ENCODE measurements at places on chromosomes 3 and 15.

- peak; percentile 53 for DNase-seq
- H3K4me1 ChIP-seq = no peaks in the 10 kb centered on the region
- no peak overlapping the region for H3K27ac ChIP-seq
Observed at GRCh38 chr3:14508966-14509795, 31.0 kb downstream of the GRIP2 start.

GRCh38 chr15:59528961-59529402, 82.6 kb upstream of the GCNT3 start:
- H3K4me1 ChIP-seq = peaks cover 21% of the 10 kb centered on the region
- no peak overlapping the region for H3K27ac ChIP-seq
- H3K36me3 ChIP-seq = no peaks in the 10 kb centered on the region
- DNase-seq = peak; percentile 56
- peaks cover 7% of the 10 kb centered on the region for H3K27me3 ChIP-seq

- H3K4me1 ChIP-seq = no peaks in the 10 kb centered on the region
- H3K36me3 ChIP-seq = no peaks in the 10 kb centered on the region
- H3K27me3 ChIP-seq = peaks cover 2% of the 10 kb centered on the region
- no peak overlapping the region for H3K27ac ChIP-seq
- no peak overlapping the region for H3K4me3 ChIP-seq
- no peak for DNase-seq
Observed at GRCh38 chr3:144491333-144491732, 519.7 kb downstream of the DIPK2A start.

DNA sequence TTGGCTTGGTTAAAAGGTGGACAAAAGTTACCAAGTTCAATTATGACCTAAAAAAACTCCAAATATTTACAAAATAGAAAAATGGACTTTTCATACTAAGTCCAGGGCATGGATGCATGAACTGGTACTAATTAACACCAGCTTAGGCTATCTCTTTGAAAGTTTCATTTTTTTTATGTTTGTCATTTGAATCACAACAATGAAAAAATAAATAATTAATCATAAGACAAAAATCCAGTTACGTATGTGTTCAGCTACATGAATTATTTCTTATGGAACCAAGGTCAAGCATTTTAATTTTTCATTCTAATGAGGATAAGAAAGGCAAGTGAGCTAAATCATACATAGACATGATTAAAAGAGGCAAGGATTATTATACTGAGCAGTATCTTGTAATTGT, 23.7 kb upstream of the STRIT1 start:
- no peaks in the 10 kb centered on the region for H3K36me3 ChIP-seq
- no peaks in the 10 kb centered on the region for H3K4me1 ChIP-seq
- DNase-seq = no peak

DNA sequence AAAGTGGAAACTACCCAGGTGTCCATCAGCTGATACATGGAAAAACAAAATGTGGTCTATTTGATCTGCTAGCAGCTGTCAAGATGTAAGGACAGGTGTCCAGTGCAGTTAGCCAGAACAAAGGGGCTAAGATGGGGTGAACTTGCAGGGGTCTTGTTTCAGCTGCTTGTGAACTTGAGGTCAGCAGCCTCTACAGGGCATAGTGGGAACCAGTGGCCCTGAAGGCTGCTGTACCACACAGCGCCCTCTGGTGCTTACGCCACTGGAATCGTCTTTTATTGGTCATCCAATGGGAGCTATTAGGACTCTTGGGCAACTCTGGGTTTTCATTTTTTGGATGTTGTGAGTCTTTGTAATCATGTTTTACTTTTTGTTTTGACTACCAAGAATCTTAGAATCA, 62.2 kb upstream of the CTSH start:
- peaks cover 18% of the 10 kb centered on the region for H3K4me1 ChIP-seq
- no peaks in the 10 kb centered on the region for H3K36me3 ChIP-seq
- peaks cover 4% of the 10 kb centered on the region for H3K27me3 ChIP-seq
- no peak overlapping the region for H3K27ac ChIP-seq
- no peak overlapping the region for H3K4me3 ChIP-seq
- DNase-seq = no peak

DNA sequence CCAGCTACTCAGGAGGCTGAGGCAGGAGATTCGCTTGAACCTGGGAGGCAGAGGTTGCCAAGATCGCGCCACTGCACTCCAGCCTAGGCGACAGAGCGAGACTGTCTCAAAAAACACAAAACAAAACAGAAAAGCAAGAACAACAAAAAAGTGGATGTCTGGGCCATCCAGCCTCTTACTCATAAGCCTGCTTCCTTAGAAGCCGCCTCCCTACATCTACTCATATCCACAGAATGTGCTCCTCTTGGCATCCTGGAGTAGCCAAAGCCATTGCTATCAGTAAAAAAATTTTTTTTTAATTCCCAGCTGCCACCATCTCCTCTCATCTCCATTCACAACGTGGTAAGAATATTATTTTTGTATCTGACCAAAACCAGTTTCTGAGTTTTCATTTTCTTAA, 10.8 kb downstream of the ZSCAN2 start:
- no peaks in the 10 kb centered on the region for H3K4me1 ChIP-seq
- H3K4me3 ChIP-seq = no peak overlapping the region
- no peak overlapping the region for H3K27ac ChIP-seq
- H3K27me3 ChIP-seq = no peaks in the 10 kb centered on the region
- H3K36me3 ChIP-seq = peaks cover 5% of the 10 kb centered on the region
- DNase-seq = no peak

DNA sequence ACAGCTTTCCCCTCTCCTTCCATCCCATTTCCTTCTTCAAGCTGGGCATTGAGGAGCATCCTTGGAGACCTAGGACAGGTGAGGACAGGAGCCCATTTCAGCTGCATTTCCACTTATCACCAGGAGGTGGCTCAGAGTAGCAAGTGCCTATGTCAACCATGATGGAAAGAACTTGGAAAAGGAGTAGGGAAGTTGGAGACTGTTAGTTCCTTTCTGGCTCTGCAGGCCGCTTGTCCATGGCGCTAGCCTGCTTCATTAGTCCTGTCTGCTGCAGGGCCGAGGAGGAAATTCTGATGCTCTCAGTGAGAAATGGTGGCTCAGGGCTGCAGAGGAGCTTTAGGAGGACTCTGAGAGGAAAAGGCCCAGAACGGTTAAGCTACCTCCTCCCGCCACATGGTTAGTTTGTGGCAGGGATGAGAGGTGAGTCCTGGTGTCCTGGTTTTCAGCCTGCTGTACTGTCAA, 7.0 kb upstream of the CD276 start:
- peaks cover 33% of the 10 kb centered on the region for H3K4me1 ChIP-seq
- H3K4me3 ChIP-seq = no peak overlapping the region

DNA sequence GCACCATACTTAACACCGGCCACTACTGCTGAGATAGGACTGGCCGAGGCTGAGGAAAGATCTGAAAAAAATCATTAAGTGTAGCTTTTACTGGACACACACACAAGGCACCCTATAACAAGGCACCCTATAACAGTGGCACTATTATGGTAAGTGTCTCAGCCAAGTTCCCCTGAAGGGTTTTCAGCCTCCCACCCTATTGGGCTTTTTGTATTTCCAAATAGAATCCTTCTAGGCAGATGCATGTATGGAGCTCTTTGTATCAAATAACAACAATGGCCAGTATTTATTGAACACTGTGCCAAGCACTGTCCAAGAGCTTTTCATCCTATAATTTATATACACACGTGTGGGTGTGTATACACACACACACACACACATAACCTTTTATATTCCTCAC, 6.7 kb upstream of the DNAJA4 start:
- no peak overlapping the region for H3K27ac ChIP-seq
- no peaks in the 10 kb centered on the region for H3K36me3 ChIP-seq
- H3K27me3 ChIP-seq = peaks cover 2% of the 10 kb centered on the region
- no peak for DNase-seq
- no peaks in the 10 kb centered on the region for H3K4me1 ChIP-seq

GRCh38 chr3:37994639-37994972, 4.0 kb downstream of the VILL start:
- DNase-seq = no peak
- H3K4me1 ChIP-seq = peaks cover 58% of the 10 kb centered on the region
- H3K27me3 ChIP-seq = peaks cover 4% of the 10 kb centered on the region
- peaks cover 13% of the 10 kb centered on the region for H3K36me3 ChIP-seq
- peak overlapping the region; percentile 93 for H3K27ac ChIP-seq

- no peak overlapping the region for H3K27ac ChIP-seq
- no peaks in the 10 kb centered on the region for H3K27me3 ChIP-seq
- H3K4me1 ChIP-seq = no peaks in the 10 kb centered on the region
- no peak overlapping the region for H3K4me3 ChIP-seq
- DNase-seq = no peak
- H3K36me3 ChIP-seq = no peaks in the 10 kb centered on the region
Observed at GRCh38 chr3:115369021-115369420, 221.9 kb upstream of the ZBTB20 start.

DNA sequence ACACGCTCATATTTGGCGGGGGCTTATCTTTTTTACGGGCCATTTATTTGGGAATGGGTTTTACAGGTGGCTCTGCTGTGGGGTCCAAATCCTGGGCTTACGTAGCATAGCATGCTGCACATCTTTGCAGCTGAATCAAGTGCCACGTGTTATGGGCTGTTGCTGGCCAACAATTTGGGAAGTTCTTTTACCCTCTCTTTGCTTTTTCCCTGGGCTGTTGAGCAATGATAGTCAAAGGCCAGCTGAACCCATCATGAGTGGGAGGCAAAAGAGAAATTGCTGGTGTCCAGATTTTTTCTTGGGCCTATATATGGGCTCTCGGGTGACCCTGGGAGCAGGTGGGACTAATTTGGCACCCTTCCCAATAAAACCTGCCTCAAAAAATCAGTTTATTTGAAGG, 209.3 kb upstream of the SATB1 start:
- H3K27me3 ChIP-seq = no peaks in the 10 kb centered on the region
- H3K27ac ChIP-seq = no peak overlapping the region
- no peak overlapping the region for H3K4me3 ChIP-seq
- peaks cover 11% of the 10 kb centered on the region for H3K4me1 ChIP-seq
- DNase-seq = no peak

GRCh38 chr3:126666658-126667528, 12.0 kb upstream of the TXNRD3 start:
- H3K4me1 ChIP-seq = no peaks in the 10 kb centered on the region
- no peaks in the 10 kb centered on the region for H3K27me3 ChIP-seq
- no peak overlapping the region for H3K4me3 ChIP-seq
- H3K27ac ChIP-seq = no peak overlapping the region
- DNase-seq = no peak
- H3K36me3 ChIP-seq = no peaks in the 10 kb centered on the region

- no peak overlapping the region for H3K4me3 ChIP-seq
- peaks cover 6% of the 10 kb centered on the region for H3K27me3 ChIP-seq
- H3K4me1 ChIP-seq = no peaks in the 10 kb centered on the region
Observed at GRCh38 chr3:5465183-5465582, 277.7 kb downstream of the EDEM1 start.

DNA sequence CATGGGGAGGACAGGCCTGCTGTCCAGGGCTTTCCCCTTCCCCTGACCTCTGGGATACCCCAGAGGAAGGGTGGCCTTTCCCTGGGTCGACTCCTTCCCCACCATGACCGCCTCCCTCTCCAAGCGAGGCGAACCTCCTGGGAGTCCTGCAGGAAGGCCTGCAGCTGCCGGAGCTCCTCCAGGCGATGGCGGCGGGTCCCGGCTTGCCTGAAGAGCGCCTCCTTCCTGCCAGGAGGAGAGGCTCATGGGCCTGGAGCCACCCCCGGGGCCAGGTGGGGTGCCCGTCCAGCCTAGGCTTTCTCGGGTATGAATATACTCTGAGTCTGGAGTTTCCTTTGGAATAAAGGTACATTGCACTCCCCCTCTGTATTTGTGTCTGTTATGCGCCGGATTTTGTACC, 20.1 kb downstream of the PLA2G4B start:
- H3K4me3 ChIP-seq = no peak overlapping the region
- H3K27me3 ChIP-seq = no peaks in the 10 kb centered on the region
- H3K27ac ChIP-seq = no peak overlapping the region
- no peak for DNase-seq
- no peaks in the 10 kb centered on the region for H3K36me3 ChIP-seq

DNA sequence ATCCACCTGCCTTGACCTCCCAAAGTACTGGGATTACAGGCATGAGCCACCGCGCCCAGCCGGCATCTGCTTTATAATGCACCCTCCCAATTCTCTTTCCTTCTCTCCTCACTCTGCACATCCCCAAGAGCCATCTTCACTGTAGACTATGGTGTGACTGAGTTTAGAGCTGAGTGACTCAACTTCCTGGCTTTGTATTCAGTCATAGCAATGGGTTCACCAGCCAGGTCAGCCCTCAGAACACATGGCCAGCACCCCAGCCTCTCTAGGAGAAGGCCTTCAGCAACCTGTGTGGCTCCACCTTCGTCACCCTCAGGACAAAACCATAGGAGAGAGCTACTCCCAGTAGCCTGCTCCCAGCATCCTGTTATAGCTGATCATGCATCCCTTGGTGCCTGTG, 33.0 kb downstream of the ARID3B start:
- H3K27me3 ChIP-seq = no peaks in the 10 kb centered on the region
- no peak overlapping the region for H3K4me3 ChIP-seq
- peaks cover 9% of the 10 kb centered on the region for H3K4me1 ChIP-seq
- no peak for DNase-seq
- H3K36me3 ChIP-seq = peaks cover 40% of the 10 kb centered on the region

DNA sequence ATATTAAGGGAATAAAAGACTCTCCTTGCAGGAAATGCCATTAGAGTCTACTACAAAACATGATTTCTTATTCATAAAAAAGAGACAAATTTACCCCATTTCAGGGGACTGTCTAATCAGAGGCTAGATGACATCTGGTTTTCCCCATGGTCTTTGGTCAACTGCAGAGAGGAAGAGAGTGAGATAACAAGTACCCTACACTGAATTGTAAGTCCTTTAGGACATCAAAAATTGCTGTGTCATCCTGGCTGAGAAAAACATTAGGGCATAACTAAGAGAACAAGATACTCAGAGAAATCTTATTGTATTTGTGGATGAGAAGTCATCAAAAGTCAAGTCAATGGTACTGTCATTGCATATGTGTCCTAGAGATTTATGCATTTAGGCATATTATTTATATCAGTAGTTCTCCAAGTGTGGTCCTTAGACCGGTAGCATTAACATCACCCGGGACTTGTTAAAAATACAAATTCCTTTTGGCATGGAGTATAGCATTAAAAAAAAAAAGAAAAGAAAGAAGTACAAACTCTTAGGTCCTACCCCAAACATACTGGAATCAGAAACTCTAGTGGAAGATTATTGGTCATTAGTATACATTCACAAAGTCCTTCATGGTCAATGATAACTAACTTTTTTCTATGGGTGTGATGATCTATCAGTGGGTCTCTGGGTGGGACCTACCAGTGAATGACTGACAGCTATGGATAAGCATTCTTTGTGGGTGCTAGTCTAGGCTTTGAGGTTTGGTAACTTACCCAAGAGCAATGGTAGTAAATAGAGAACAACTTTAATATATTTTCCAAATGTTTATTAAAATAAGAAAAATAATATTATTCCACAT, 29.0 kb upstream of the TBC1D5 start:
- no peak for DNase-seq
- H3K4me3 ChIP-seq = no peak overlapping the region
- peaks cover 4% of the 10 kb centered on the region for H3K36me3 ChIP-seq

- peak; percentile 46 for DNase-seq
- peaks cover 13% of the 10 kb centered on the region for H3K4me1 ChIP-seq
- peaks cover 24% of the 10 kb centered on the region for H3K27me3 ChIP-seq
- H3K36me3 ChIP-seq = no peaks in the 10 kb centered on the region
- peak overlapping the region; percentile 68 for H3K4me3 ChIP-seq
- H3K27ac ChIP-seq = no peak overlapping the region
Observed at GRCh38 chr3:66971891-66972551, 26.1 kb upstream of the KBTBD8 start.

GRCh38 chr3:53223541-53223966, 32.3 kb downstream of the TKT start:
- H3K36me3 ChIP-seq = peaks cover 28% of the 10 kb centered on the region
- H3K4me3 ChIP-seq = no peak overlapping the region
- H3K27ac ChIP-seq = no peak overlapping the region

All from activated T-helper 1 cell treated with anti-CD3 and anti-CD28 coated beads, Interleukin-12 subunit alpha, Interleukin-12 subunit beta, Interleukin-2, Interleukin-4 antibody, amounts not matched to agents 30 ng/mL and 10 ng/mL and 1 ng/mL, durations not matched to agents 14 hours and 24 hours and 36 hours (primary cell).